ENCODE measurements at places on chromosomes 2 and 18.

GRCh38 chr2:148501545-148501944, 143.0 kb upstream of the EPC2 start:
- no peak for DNase-seq

GRCh38 chr2:25844089-25844488, 34.2 kb downstream of the ASXL2 start:
- DNase-seq, result peak; percentile 34

DNA sequence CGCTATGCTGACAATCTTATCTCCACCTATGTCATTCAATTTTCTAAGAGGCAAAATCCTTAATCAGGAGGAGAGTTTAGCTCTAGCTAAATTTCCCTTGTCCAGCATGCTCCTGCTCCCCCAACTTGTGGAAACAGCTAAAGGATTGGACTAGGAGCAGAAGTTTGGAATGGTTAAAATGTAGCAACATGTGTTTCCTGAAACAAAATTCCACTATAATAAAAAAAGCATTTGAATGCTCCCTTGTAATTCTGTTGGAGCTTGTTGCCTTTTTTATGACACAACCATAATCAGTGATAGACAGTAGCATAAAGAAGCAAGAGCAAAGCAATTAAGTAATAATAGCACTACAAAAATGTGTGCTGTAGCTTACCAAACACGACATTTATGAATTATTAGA, 6.9 kb downstream of the ACTR3 start:
- DNase-seq, result no peak

DNA sequence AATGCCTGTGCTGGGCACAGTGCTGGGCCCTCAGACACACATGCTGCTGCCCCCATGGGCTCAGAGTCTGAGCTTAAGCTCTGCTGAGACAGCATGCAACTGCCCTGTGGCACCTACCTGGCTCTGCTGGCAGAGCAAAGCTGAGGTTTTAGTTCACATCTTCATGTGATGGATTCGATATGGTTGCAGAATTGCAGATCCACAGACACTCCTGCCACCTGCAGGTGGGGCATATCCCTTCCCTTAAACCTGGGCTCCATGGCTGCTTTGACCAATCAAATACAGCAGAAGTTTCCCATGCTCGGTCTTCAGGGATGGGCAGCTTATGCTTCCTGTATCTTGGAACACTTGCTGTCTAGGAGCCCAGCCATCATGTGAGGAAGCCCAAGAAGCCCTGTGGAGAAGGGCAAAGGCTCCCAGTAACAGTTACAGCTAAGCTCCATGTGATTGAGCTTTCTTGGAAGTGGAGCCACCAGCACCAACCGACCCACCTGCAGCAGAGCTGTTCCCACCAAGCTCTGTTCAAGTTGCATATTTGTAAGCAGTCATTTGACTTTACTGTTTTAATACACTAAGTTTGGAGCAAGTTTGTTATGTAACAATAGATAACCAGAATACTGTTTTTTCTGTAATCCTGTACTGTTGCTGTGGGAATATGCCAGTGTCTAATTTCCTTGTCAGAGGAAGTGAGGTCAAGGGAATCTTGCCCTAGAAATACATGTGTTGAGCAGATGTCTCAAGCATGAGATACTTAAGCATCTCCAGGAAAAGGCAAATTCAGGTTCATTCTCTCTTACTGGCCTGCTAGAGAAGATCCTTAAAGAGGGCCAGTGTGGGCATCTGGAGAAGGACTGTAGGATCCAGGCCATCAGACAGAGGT, 79.3 kb downstream of the SH3RF3 start:
- no peak for DNase-seq

GRCh38 chr18:8869696-8870095, 164.3 kb downstream of the MTCL1 start:
- no peak for DNase-seq

All from NCI-H226 (cell line).